ENCODE measurements at places on chromosomes 12 and 14.

GRCh38 chr12:66602483-66603143 lies 76.3 kb downstream of the GRIP1 start:
- no peak for DNase-seq

DNA sequence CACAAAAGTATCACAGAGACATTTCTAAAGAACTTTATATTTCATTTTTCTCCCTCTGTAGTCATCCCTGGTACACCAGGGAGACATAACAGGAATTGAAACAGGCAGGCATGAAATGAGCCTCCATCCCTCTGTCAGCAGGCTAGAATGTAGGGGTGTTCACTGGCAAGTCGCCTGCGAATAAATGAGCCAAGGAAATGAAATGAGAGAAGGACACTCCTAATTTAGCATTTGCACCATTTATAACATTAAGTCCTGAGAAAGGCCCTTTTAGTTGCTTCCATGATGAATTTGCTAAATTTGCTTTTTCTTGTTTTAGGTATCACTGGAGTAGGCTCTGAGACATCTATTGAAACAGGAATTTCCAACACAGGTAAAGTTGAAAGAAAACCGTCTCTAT lies 192.4 kb upstream of the CNTN1 start:
- no peak for DNase-seq

DNA sequence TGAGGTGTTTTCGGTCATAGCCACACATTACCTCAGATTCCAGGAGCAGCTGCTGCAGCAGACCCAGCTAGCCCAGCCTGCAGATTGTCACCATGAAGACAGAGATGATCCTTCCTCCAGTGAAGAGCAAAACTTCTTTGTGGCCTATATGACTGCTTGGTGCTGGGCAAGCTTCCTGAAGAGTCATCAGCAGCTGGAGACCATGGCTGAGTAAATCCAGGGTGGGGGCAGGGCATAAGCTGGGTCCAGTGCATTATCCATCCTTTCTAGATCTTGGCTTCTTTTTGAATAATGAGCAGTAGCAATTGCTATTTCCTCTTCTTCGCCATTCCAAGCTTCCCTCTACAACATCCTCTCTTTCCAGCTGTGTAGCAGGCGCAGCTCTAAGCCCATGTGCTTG lies 373.1 kb upstream of the DDHD1 start:
- no peak for DNase-seq

DNA sequence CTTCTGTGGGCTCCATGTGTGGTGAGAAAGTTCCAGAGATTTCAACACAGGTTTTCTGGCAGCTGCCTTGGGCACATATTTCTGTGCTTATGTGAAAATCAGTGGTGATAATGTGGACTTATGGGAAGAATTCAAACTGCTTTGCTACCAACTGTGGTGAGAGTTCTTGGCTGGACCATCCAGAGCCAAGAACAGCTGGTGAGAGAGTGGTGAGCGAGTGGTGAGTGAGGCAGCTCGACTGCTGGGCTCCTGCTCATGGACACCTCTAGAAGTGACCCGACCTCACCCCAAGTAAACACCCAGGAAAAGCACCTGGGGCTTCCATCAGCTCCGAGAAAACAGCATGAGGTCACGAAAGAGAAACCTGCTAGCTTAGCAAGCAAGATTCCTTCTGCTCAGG lies 106.4 kb downstream of the PIWIL1 start:
- no peak for DNase-seq

DNA sequence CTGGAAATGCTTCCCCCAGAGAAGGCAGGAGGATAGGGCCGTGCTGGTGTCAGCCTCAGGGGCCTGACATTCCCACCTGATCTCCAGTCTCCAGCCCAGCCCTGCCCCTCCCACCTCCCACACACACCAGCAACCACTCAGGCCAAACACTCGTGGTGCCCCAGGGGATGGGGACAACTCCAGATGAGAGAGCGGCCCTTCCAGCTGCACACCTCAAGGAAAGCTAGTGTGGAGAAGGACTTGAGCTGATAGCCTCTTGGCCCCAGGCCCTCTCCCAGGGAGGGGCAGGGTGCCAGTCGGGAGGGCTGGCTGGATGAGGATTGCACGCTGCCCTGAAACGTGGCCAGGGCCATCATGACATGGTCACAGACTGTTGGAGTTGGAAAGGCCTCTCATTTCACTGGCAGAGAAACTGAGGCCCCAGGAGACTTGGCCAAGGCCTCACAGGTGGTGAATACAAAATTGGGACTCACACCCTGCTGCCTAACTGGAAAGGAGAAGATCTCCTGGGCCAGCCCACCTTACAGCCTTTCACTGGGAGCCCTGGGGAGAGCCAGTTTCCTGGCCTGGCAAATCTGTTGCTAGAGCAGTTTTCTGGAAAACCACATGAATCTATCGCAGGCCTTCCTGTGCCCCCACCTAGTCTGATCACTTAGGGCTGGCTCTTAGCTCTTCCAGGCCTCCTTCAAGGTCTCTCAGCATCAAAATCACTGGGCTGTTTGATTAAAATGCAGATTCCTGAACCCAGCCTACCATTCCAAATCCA lies 52.1 kb downstream of the IRF2BPL start:
- no peak for DNase-seq

DNA sequence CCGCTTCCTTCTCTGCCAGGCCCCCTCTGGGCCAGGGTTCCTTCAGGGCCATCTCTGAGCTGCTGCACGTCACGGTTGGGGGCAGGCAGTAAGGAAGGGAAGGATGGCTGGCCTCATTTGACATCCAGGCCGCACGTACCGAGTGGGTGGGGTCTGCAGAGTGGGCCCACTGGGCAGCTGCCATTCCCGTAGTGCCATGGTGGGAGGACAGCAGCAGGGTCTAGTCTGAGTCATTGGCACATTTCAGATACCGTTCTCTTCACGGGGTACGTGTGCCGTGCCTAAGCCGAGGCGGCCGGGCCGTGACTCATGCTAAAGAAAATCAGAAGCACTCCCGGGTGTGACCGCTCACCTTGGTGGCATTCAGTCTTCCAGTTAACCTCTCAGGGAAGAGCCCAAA lies 43.9 kb downstream of the IL31 start:
- no peak for DNase-seq

- DNase-seq, result peak; percentile 52
Observed at GRCh38 chr12:123971770-123972456, 718 bp downstream of the CCDC92 start.

- DNase-seq, result no peak
Observed at GRCh38 chr12:27014859-27015729, 910 bp upstream of the TM7SF3 start.

- DNase-seq, result no peak
Observed at GRCh38 chr12:12908252-12908651, 16.9 kb downstream of the GPRC5A start.

- DNase-seq, result no peak
Observed at GRCh38 chr14:99541677-99542470, 60.7 kb downstream of the CCNK start.

DNA sequence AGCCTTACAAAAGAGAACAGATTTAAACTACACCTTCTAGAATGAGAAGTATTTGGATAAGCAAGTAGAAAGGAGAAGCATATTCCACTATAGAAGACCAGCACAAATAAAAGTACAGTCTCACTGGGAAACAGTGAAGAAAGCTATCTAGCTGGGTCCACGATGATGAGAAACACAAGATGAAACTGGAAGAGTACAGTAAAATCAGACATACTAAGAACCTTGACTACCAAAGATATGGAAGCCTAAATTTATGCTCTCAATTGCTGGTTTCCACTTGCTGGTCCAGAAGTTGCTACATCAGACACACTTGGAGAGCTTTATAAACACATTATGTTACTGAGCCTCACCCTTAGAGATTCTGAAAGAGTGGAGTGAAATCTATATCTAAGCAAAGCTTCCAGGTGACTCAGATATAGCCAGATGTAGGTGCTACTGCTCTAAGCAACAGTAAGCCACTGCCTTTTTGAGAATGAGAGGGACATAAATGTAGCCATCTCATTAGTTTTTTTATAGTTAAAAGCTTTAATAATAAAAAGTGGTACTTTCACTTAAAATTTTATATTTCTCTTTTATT lies 96.3 kb upstream of the BBS10 start:
- no peak for DNase-seq

- no peak for DNase-seq
Observed at GRCh38 chr12:130661486-130662255, 54.4 kb downstream of the RIMBP2 start.

DNA sequence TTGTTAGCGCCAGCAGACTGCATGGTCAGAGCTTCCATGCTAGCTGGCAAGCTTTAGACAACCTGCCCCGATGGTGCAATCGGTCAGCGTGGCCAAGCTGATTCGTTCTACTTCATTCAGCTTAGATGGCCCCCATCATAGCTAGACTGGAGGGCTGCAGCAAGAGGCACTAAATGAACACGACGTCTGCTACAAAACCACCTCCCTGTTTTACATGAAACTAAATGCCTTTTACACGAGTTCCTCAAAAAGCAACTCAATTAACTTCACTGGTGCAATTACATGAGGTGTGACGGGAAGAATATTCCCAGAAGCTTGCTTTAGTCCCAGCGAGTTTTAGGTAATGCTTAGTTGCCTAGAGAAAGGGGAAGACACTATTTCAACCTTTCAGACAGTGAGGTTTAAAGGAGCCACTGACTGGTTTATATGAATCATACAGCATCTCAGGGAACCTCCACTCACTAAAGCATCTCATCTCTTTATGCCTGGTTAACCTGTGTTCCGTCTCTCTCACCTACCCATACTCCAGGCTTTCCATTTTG lies 8.4 kb downstream of the NIN start:
- no peak for DNase-seq

- DNase-seq, result no peak
Observed at GRCh38 chr12:4820971-4821370, 88.7 kb upstream of the KCNA1 start.

DNA sequence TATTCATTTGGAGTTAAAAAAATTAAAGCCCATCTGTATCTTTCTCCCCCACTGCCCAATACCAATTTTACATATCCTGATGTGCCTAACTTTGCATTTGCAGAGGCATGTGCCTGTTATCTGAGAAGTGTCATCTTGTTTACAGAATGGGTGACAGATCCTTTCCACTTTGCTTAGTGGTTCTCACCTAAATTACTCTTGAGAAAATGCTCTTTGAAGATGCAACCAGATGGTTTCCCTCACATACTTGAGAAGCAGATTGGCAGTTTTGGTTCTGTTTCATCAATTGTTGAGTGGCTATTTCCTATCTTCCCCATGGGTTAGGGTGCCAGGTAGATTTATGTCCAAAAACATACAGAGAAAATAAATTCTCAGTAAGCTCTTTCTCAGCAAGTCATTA lies 1051.4 kb upstream of the ATXN7L3B start:
- DNase-seq, result no peak

DNA sequence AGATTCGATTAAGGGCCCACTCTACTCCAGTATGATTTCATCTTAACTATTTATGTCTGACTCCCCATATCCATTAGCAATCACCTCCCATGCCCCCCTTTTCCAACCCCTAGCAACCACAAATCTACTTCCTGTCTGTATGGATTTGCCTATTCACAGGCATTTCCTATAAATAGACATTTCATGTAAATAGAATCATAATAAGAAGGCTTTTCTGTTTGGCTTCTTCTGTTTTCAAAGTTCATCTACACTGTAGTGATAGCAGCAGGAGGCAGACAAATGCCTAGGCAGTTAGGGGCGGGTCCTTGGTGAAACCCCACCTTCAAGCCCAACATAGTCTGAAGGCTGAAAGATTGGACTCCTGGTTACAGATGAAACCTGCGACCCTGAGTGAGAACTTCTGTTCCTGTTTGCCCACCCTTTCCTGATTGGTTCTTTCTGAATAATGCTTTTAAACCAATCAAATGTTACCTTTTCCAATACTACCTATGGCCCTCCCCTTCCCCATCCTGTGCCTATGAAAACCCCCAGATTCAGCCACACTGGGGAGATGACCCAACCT lies 62.1 kb upstream of the HECTD1 start:
- DNase-seq, result no peak

- no peak for DNase-seq
Observed at GRCh38 chr14:56196274-56196673, 78.1 kb downstream of the PELI2 start.

GRCh38 chr12:71664411-71665089 lies 449 bp downstream of the THAP2 start:
- DNase-seq, result no peak

- no peak for DNase-seq
Observed at GRCh38 chr12:67284561-67284960, 15.4 kb downstream of the CAND1 start.

GRCh38 chr12:49414364-49414763 lies 47.1 kb downstream of the SPATS2 start:
- DNase-seq, result no peak
